ENCODE measurements at places on chromosomes 5 and 9.
A peak's percentile ranks its signal among the peaks of the same experiment; 100 is the strongest.

DNA sequence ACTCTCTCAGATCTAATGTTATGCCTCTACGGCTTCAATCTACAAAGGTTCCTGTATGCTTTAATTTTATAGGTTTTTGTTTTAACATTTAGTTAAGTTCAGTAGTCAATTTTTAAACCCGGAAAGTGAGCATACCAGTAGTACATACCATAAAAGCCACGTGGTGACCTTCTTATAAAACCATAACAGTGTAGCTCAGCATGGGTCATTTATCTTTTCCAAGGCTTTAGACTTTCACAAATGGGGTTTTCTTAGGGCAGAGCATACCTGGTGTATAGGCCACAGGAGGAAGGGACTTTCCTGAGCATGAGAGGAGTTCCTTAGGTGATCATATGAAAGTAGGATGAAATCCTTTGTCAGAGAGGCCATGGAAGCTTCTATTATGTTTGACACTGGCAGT lies 23.2 kb downstream of the ECM2 start:
- no peak for DNase-seq

GRCh38 chr5:112787896-112788295 lies 50.2 kb downstream of the APC start:
- no peak for DNase-seq

- peak; percentile 30 for DNase-seq
These were observed 57.3 kb upstream of the CACNA1B start for GRCh38 chr9:137820161-137820855.

DNA sequence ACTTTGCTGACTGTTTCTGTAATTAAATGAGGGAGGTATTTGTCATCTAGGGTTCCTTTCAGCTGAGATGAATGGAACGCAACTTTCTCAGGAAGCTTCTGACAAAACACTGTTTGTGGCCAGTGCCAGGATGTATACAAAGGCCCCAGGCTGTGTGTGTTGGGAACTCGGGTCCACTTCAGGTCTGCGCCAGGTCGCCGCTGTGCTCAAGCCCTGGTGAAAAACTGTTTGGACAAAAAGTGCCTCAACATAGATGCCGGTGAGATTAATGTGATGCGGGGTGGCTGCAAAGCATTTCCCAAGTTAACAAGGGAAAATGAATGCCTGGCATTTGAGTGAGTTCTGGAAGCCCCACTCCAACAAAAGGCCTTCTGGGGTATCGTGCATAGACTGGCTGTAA lies 156.4 kb downstream of the GABBR2 start:
- DNase-seq = no peak

DNA sequence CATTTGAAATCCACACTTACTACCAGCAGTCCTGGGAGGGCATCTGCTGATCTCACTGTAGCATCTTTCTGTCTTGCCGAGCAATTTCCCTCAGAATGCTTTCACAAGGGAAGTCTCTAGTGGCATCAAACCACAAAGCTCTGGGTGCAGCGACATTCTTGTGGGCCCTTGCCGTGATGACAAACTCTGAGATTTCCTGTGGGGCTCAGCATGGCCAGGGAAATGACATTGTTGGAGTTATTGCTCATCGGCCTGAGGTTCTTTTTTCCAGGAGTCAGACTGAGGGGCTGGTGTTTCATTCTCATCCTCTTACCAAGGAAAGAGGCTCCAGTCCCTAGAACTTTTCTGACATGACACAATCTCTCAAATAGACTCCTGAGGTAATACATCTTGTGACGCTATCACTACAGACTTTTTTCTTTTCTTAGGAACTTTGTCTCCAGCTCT lies 51.4 kb downstream of the PFDN1 start:
- peak; percentile 69 for DNase-seq

GRCh38 chr9:114366334-114367128 lies 21.3 kb downstream of the AKNA start:
- DNase-seq = peak; percentile 36

DNA sequence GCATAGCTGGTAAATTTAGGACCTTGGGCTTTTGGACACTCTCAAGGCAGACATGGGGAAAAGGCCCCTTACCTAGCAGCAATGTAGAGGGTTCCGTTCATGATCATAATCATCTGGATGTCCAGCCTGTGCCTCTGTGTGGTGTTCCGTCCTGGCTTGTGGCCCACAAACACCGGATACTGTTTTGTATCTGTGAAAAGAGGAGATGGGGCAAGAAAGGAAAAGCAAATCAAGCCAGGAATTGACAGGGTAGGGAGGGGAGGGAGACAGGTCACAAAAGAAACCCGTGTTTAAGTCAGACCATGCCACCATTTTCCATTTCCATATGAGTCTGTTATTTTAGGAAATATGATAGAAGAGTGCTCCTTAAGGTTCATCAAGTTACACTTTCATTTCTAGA lies 72.5 kb downstream of the SEMA6A start:
- no peak for DNase-seq

- DNase-seq = no peak
These were observed 56.3 kb upstream of the MEF2C start for GRCh38 chr5:88939300-88939699.

DNA sequence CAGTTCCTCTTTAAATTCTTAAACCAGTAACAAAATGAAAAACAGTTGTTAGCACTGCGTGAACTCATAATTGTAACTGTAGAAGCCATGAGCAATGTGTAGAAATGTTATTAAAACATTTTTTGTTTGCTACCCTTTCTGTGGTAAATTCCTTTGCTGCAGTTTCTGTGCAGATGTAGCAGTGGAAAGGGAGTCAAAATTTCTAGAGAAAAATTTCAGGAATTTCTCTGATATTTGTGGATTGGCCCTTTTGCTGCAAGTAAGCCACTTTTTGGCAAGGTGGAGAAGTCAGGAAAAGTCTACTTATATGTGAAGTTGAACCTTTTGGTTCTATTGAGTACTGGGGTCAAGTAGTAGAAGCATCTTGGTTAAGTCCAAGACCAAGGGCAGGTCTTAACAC lies 10.1 kb downstream of the FBXL7 start:
- DNase-seq = no peak

GRCh38 chr5:128121651-128122050 lies 38.1 kb downstream of the SLC12A2 start:
- no peak for DNase-seq

DNA sequence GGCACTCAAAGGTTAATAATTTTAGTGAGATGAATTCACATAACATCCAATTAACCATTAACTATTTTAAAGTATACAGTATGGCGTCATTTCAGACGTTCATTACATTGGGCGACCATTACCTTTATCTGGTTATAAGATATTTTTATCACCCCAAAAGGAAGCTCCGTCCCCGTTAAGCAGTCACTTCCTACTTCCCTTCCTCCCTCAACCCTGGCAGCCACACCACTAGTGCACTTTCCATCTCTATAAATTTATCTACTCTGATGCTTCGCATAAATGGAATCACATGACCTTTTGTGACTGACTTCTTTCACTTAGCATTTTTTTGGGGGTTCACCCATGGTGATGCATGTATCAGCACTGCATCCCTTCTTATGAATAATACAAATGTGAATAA lies 168.3 kb upstream of the PUM3 start:
- no peak for DNase-seq

DNA sequence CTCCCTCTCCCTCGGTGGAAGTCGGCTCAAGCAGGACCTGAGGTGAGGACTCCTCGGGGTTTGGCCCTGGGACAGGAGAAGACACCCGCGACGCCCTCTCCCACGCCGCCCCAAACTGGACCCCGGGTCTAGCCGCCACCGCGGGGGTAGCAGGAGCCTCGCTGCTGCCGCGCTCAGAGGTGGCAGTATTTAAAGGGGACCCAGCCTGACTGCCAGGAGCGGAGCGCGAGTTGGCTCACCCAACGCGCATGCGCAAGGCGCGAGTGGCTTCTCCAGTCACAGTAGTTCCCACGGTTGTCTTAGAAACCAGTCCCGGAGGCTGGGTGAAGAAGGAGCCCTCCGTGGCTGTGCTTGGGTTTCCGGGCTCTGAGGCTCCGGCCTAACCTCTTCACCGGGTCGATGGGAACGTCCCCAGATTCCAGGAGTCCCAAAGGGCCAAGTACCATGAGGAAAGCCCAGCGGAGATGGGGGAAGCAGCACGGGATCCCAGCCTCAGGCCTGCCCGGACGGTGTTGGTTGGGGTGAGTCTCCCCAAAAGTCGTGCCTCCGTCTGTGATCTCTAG lies 477.8 kb downstream of the SPATA31A7 start:
- no peak for DNase-seq

DNA sequence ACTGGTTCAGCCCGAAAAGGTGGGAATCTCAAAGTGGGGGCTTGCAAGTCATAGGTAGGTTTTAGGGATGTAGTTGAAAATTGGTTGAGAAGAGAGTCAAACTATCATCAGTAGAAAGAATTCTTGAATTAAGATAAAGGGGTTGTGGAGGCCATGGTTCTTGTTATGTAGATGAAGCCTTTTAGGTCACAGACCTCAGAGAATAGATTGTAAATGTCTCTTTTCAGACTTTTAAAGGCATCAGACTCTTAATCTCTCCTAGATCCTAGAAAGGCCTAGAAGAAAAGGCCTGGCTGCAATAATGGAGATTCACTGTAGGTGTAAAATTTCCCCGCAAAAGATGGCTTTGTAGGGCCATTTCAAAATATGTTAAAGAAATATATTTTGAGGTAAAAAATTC lies 96.4 kb downstream of the PSAT1 start:
- no peak for DNase-seq

- DNase-seq = no peak
These were observed 16.3 kb downstream of the LARP1 start for GRCh38 chr5:154771383-154771901.

- no peak for DNase-seq
These were observed 13.6 kb upstream of the MRNIP start for GRCh38 chr5:179872055-179872827.

DNA sequence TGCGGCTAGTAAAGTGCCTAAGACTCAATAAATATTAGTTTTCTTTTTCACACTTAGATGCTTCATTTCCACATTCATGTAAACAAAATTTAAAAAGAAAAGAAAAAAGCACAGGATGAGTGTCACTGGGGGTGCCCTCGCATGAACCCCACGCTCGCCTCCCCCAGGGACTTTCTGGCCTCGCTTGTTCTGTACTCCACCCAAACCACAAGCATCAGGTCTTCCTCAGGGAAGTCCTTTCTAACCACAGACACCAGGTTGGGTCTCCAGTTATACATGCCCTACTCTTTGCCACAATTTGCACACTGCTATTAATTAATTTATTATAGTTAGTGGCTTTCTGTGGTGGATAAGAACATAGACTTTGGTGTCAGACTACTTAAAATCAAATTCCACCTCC lies 92.4 kb downstream of the RORB start:
- DNase-seq = no peak

GRCh38 chr5:126948011-126948355 lies 82.4 kb downstream of the MARCHF3 start:
- no peak for DNase-seq

DNA sequence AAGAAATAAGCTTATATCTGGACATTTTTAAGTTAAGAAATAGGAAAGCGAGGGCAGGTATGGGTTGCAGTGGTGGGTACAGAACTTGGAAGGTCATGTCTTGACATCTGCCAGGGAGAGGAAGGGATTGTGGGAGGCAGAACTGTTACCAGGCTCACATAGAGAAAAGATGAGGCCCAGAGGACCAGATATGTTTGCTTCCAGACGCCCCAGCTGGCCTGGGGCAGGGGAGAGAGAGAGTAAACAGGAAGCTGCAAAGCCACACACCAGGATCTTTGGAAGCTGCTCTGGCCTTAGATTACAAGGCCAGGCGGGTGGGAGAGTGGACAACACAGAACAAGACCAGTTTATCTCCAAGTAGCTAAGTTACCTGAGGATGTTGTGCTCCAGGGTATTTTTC lies 71.2 kb downstream of the MARCHF11 start:
- no peak for DNase-seq

- no peak for DNase-seq
These were observed 6.2 kb downstream of the REEP5 start for GRCh38 chr5:112915831-112916230.

- no peak for DNase-seq
These were observed 26.4 kb downstream of the PSD2 start for GRCh38 chr5:139821806-139822552.

- no peak for DNase-seq
These were observed 467.5 kb downstream of the EFNA5 start for GRCh38 chr5:107203243-107203642.

DNA sequence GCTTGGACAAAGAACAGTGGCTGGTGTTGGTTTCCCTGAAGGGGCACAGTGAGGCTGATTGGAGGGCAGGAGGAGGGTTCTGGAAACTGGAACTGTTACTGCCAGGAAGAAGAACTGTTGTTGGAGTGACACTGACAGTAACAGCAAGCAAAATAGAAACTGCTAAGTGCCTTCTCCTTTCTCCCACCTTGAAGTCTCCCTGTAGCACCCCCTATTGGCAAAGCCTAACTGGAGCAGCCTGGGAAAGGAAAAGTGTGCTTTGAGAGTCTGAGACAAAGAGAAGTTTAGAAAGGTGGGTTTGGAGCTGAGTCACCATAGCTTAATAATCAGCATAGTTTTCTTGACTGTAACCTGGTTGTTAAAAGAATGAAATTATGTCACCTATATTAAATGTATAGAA lies 2.5 kb upstream of the TMEM174 start:
- peak; percentile 19 for DNase-seq

DNA sequence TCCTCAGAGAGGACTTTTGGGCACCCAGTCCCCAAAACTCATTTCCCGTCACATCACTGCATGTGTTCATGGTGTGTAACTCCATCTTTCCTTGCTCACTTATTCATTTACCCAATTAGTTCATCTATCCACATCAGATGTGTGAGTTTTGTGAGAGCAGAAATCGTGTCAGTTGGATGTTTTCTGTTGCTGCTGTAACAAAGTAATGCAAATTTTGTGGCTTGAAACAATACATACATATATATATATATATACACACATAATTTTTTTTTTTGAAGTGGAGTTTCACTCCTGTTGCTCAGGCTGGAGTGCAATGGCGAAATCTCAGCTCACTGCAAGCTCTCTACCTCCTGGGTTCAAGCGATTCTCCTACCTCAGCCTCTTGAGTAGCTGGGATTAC lies 70.5 kb upstream of the BOD1 start:
- no peak for DNase-seq

- DNase-seq = no peak
These were observed 178.9 kb downstream of the MSX2 start for GRCh38 chr5:174903172-174903732.

DNA sequence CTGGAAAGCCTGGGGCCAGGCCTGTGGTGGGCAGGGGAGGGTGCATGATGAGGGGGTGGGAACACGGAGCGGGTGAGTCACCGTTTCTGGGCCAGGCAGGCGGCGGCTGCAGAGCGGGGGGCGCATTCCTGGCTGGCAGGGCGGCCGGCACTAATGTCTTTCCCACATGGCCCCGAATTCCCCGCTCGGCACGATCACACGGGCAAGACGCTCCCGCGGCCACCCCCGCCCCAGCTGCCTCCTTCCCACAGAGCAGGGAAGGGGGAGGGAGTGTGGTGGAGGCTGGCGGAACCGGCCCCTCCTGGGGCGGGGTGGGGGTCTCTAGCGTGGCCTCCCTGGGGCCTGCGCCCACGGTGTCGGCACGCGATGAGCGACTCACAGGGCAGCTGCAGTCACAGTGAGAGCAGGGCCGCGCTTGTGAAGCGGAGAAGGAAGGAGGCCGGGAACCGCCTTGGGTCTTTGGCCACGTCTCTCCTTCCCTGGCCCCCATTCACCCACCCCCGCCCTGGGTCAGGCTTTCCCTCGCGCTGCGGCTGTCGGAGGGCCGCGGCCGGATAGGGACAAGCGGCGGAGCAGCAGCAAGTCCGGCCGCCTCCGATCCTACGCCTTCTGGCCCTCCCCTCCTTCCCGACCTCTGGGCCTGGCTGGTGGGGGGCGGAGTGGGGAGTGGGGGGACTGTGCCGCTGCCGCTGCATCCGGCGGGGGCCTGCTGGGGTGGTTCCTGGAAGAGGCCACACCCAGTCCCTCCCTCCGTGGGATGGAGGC lies 48.9 kb downstream of the CXXC5 start:
- DNase-seq = peak; percentile 72

Data from H54 (cell line).